ENCODE measurements at places on chromosomes 3 and 15.

DNA sequence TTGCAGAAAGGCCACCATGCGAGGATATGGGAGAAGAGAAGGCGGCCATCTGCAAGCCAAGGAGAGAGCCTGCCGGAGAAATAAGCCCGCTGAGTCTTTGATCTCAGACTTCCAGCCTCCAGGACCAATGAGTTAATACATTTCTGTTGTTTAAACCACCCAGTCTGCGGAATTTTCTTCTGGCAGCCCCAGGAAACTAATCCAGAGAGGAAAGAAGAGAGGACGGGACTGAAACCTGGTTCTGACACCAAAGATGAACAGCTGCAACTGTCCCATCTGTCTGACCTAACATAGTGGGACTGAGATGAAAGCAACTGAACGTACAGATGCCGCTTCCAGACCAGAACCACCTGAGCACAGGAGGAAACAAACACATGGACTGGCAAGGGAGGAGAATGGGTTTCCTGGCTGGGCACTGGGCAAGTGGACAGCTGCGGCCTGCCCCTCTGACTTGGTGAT lies 32.3 kb downstream of the VGLL4 start:
- DNase-seq = peak; percentile 62

- peak; percentile 100 for DNase-seq
Observed at GRCh38 chr3:99128725-99129505, 227.4 kb upstream of the DCBLD2 start.

- DNase-seq = no peak
Observed at GRCh38 chr3:66163222-66163621, 57.6 kb upstream of the SLC25A26 start.

- no peak for DNase-seq
Observed at GRCh38 chr15:61299075-61299763, 70.1 kb upstream of the RORA start.

DNA sequence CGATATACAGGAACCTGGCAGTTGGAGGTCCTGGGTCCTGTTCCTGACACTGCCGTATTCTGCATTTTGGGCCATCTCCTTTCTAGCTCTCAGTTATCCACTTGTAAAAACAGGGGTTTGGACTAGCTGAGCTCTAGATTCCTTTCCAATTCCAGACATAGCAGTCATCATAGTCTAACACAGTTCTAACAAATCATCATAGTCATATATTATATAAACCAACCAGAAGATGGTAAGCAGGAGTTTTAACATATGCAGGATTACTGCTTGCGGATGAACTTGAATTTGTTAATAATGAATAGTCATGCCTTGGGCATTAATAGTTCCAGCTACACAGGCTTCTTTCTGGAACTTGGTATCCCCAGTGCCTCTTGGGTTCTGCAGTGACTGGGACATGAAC lies 26.6 kb downstream of the MASP1 start:
- peak; percentile 79 for DNase-seq

All from fibroblast of skin of back (primary cell).